ENCODE measurements at places on chromosomes 4 and X.

GRCh38 chr4:133148690-133149363 lies at the start of gene PCDH10:
Gene PCDH10, plus strand, starts transcription at chr4:133149294. Its CDS starts 847 bp downstream, at chr4:133150141.
- peak; percentile 84 for DNase-seq

DNA sequence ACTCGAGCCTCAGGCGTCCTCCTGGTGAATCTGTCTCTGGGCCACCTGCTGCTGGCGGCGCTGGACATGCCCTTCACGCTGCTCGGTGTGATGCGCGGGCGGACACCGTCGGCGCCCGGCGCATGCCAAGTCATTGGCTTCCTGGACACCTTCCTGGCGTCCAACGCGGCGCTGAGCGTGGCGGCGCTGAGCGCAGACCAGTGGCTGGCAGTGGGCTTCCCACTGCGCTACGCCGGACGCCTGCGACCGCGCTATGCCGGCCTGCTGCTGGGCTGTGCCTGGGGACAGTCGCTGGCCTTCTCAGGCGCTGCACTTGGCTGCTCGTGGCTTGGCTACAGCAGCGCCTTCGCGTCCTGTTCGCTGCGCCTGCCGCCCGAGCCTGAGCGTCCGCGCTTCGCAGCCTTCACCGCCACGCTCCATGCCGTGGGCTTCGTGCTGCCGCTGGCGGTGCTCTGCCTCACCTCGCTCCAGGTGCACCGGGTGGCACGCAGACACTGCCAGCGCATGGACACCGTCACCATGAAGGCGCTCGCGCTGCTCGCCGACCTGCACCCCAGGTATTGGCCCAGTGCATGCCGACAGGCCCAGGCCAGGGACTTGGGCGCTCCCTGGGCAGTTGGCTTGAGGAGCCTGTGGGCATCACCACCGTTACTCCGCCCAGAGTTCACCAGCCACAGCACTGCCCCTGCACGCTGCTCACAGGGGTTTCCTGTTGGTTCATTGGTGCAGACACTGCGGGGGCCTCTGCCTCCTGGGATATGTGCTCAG lies 1.1 kb downstream of the GPR78 start:
- no peak for DNase-seq

GRCh38 chrX:149157976-149158375 lies 347.1 kb downstream of the IDS start:
- no peak for DNase-seq

DNA sequence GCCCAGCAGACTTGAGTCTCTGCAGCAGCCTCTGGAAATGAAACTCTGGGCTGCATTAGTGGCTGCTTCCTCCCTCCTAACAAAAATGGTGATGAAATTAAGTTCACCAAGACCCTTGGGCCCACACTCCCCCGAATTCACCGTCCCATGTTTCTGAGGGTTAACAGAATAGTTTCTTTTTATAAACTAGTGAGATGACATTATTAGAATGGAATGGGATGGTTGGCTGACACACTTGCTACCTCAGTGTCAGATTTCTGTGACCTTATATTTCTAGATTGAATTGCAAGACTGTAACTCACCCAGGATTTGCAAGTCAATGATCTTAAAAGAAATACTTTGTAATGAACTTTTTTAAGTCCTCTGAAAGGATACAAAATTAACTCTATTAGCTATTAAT lies 127.1 kb downstream of the SHROOM3 start:
- no peak for DNase-seq

GRCh38 chrX:111687305-111687704 lies 6.3 kb downstream of the ALG13 start:
- DNase-seq = no peak

- no peak for DNase-seq
These were observed 52.6 kb downstream of the LIMCH1 start for GRCh38 chr4:41590591-41590990.

DNA sequence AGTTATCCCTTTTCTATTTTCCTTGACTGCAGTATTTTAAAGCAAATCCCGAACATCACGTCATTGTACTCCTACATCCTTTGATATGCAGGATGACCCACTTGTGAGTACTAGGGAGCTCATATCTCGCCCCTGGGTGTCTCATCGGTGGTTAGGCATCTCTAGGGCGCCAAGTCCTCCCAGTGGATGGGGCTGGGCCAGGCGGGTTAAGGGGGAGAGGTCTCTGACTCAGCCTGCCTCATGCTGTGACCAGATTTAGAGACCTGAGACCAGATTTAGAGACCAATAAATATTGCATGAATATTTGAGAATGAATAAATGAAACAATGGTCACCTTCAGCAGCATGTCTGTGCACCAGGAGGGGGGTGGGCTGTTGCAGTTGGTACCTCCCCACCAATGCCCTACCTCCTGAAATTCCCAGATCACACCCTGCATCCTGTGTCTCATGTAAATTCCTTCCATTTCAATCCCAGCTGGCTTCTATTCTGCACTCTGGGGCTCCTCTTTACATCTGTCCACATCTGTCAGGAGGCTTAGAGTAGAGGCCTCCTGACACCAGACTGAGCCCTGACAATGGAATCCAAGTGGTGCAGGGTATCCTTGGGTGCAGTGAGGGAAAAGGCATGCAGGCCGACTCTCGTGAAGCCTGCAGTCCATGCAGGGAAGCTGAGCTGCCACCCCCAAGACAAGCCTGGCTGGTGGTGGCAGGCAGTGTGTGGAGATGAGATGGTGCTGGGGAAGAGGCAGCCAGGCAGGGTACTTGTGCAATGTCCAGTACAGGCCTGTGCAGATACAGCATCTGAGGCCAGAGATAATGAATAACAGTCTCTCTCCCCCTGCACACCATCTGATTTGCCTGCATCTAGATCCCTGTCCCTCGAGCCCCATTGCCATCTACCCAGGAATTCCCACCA lies 5.2 kb downstream of the APLN start:
- no peak for DNase-seq

GRCh38 chr4:17552427-17552826 lies 24.6 kb upstream of the LAP3 start:
- DNase-seq = no peak

GRCh38 chr4:163542275-163542674 lies 47.8 kb downstream of the TMA16 start:
- no peak for DNase-seq

DNA sequence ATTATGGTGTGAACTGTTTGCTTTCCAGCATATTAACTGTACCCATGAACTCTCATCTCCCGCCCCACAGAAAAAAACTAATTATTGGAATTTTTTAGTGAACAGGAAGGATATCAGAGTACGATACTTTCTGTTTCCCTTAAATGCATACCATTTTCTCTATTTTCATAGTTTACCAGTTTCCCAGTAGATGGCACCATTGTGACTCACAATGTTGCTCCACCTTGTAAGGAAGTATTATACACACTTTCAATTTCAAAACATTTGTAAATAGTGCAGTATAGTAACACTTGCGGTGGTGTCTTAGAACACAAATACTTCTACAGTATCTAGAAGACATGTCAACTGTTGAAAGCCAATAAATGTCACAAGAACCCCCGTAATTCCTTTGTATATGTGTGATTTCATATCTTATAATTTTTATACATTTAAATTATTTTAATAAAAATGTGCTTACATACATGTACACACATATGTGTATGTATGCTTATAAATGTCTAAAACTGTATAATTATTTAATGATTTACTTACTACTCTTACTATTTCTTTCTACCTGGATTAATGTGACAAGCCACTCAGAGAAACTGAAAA lies 167.3 kb downstream of the SLIT2 start:
- DNase-seq = no peak

GRCh38 chr4:48718818-48719465 lies 61.1 kb downstream of the FRYL start:
- DNase-seq = no peak

DNA sequence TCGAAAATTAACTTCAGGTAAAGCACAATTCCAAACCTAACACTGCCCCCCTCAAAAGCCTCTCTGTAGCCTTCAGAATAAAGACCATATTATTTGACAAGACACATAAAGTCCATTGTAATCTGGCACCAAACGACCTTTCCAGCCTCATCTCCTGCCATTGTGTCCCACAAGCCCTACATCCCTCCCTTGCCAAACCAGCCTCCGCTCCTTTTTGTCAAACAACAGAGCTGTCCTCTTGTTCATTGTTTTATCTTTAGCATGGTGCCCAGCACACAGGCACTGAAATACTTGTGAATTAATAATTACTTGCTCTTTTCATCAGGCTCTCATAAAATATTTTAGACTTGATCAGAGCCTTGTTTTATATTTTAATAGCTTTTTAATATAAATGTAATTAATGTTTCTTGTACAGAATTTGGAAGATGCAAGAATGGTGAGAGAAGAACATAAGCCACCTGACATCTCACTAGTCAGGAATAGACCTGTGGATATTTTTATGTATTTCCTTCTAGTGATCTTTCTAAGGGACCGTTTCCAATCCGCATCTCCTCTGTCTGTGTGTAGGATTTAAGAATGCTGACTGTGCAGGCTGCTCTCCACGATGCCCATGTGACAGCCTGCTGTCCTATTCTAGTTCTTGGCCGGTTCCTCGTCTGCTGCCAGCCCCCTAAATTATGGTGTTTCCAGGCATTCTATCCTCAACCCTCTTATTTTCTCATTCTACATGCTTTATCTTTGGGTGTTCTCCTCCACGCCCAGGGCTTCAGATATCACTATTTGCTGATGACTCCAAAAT lies 3.0 kb upstream of the IRF2 start:
- no peak for DNase-seq

DNA sequence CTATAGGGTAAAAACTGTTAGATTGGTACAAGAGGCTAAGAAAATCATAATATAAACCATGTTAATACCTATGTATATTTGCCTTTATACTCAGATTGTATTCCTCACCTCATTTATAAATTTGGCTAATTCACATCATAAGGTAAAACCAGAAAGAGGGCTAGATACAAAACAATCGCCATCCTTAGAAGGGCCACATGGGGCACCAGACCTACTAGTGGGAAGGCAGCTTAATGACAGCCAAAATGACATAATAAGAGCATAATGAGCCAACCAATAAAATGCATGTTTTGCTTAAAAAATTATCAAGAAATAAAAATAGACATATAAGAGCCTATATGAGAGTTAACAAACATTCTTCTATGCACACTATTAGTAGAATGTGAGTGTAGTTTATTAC lies 107.3 kb upstream of the PRDX4 start:
- no peak for DNase-seq

DNA sequence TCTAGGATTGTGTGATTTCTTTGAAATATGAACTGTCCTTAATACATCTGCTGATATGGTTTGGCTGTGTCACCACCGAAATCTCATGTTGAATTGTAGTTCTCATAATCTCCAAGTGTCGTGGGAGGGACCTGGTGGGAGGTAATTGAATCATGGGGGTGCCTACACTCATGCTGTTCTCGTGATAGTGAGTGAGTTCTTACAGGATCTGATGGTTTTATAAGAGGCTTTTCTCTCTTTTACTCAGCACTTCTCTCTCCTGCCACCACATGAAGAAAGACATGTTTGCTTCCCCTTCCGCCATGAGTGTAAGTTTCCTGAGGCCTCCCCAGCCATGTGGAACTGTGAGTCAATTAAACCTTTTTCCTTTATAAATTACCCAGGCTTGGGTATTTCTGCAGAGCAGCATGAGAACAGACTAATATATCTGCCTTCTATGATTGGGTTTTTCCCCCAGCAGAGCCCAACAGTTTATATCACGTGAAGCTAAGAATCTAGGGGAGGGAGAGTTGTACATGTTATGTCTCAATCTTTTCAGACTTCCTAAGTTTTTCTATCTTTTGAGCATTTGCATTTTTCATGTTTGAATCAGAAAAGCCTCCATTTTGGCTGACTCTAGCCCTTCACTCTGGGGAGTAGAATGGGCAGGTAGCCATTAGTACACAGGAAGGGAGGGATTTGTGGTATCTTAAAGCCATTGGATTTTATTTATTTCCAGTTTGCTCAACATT lies 58.9 kb downstream of the PLAC1 start:
- no peak for DNase-seq

DNA sequence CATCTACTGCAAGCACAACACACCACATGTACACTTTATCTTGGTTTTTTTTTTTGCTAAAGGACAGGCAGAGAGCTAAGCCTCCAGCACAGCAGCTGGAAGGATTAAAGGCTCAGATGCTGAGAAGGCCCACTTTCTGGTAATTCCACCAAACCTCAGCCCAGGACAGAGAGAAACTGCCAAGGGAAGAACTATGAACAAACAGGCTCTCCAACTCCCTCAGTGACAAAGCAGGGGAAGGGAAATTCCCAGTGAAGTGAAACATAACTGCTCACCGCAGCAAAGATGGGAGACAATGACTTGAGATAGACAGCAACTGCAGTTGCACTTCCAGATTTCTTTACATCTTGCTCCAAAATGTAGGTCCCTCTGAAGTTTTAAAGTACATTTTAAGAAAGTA lies 4.8 kb downstream of the PROM1 start:
- no peak for DNase-seq

DNA sequence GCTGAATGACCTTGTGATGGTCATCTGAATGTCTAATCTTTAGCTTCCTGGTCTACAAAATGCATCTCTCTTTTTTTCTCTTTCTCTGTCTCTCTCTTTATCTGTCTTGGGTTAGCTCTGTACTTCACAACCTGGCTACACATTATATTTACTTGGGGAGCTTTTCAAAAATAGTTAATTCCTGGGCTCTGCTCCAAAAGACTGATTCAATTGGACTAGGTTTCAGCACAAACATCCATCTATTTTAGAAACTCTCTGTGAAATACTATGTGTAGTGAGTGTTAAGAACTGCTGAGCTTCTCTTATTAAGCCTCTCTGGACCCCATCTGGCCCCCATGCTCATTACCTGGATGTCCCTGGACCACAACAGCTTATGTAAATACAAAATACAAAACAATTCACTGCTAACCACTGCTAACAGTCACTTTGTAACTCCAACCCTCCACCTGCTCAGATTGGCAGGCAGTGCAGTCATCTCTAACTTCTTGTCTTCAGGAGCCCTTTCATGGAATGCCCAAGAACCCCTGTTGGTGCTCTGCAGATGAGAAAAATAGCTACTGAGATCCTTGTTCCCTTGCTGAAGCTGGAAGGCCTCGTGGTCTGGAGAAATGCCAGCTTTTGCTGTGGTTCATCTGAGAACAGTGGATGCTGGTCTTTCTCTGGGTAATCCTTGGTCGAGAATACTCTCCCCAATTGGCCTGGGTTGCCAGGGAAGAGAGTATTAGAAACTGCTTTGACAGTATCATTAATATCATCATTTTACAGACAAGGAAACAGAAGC lies 14.8 kb upstream of the BOD1L1 start:
- no peak for DNase-seq

DNA sequence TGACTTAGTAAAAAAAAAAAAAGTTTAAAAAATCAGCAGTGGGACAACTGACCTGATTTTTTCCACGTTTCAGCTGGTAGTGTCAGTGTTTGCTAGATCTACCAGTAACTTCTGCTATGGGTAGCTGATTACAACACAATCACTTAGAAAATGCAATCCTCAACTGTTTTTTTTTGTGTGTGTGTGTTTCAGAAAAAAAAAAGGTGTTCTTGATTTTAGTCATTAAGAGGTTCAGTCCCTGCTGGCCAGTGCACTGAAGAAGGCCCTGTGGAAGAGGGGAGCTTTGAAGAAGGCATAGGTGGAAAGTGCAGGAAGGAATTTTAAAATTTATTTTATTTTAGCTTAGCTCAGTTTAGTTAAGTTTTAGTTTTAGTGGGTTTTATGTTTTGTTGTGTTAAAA lies 46.9 kb downstream of the SH2D1A start:
- DNase-seq = no peak
